ENCODE measurements at places on chromosomes 13 and 19. TPM values are rescaled to one million over a fixed set of nuclear protein-coding genes. Genes with fewer than 3 reads are reported as not detected.

- peak; percentile 37 for DNase-seq
Observed at GRCh38 chr19:17405250-17406045, at the start of gene BST2. Gene BST2 (minus strand): TSS chr19:17405630. CDS start chr19:17405575, 55 bp downstream.

EXOC3L2 gene
- 0.84 TPM for total RNA-seq

DNA sequence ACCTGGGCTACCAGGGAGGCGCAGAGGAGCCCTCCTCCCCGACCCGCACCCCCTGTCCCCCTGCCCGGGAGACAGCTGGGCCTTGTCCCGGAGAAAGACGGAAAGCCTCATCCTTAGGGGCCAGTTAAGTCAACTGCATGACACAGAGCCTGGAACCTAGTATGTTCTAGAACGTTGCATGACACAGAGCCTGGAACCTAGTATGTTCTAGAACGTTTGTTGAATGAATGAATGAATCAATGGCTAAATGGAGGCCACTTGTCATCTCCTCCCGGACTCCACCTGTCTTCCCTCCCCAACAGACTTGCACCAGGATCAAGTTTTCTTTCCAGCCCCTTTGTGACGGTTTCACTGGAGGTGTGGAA is 706 bp downstream of the SERP2 start:
- DNase-seq, result no peak

PLK5 gene
- not detected for total RNA-seq

- no peak for DNase-seq
Observed at GRCh38 chr13:74230984-74231501, 96.8 kb upstream of the KLF12 start.

SYT5 gene
- total RNA-seq, result not detected

ACER1 gene
- total RNA-seq, result not detected

- DNase-seq, result no peak
Observed at GRCh38 chr13:39877134-39877533, 221.7 kb downstream of the COG6 start.

GRCh38 chr13:96797136-96797535 is 197.1 kb downstream of the OXGR1 start:
- DNase-seq, result no peak

SLC17A7 gene
- total RNA-seq, result 1.7 TPM

GRCh38 chr19:3458229-3459088 is 21.9 kb downstream of the SMIM24 start:
- DNase-seq, result no peak

DNA sequence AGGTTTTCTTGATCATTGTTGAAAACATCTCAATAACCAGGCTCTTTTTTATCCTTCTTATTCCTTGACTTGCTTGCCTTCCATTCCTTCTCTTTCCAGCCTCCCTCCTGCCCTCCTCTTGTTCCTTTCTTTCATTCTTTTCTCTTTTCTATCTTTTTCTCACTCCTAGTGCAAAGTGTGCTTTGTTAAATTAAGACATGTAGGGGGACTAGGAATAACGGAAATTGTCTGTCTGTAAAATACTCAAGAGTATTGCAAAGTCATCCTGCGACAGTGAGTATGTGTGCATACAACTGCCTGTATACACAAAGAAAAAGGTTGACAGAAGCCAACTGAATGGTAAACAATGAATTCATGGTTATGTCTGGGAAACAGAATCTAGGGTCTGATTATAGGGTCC is 70.1 kb downstream of the LRRC63 start:
- no peak for DNase-seq

ARHGAP33 gene
- 1.8 TPM for total RNA-seq

NDFIP2 gene
- 43.4 TPM for total RNA-seq

GRCh38 chr13:111559612-111560403 is 239.4 kb downstream of the TEX29 start:
- DNase-seq, result no peak

- no peak for DNase-seq
Observed at GRCh38 chr19:58083021-58083420, 15.0 kb downstream of the ZSCAN18 start.

UBE2L5 gene
- total RNA-seq, result not detected

PSG3 gene
- not detected for total RNA-seq

GRCh38 chr13:21033212-21033840 is 28.1 kb downstream of the LATS2 start:
- DNase-seq, result no peak

DNA sequence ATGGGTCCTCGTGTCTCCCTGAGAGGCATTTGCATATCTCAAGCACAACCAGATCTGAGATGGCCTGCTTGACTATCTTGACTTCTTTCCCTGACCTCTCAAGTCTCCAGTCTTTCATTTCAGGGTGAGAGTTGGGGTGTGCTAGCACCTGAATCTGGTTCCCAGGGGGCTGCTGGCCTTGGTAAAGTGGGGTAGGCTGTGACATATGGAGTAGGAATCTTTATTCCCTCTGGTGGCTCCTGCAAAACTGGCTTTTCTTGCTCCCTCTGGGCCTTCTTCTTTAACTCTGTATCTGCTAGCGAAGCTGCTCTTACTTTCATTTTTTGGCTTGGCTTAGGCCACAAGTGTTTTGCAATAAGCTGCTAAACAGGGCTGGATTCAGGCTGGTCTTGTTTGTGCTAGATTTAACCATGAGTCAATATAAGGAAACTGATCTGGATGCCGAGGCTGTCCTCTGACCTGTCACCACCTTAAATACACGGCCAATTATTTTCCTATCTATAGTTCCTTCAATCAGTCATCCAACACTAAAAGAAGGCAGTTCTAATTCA is 42.3 kb downstream of the ZNF493 start:
- DNase-seq, result no peak

STAP2 gene
- total RNA-seq, result 3.6 TPM

IL4I1 gene
- 0.13 TPM for total RNA-seq

CPAMD8 gene
- total RNA-seq, result not detected

ZNF547 gene
- 6.4 TPM for total RNA-seq

DNA sequence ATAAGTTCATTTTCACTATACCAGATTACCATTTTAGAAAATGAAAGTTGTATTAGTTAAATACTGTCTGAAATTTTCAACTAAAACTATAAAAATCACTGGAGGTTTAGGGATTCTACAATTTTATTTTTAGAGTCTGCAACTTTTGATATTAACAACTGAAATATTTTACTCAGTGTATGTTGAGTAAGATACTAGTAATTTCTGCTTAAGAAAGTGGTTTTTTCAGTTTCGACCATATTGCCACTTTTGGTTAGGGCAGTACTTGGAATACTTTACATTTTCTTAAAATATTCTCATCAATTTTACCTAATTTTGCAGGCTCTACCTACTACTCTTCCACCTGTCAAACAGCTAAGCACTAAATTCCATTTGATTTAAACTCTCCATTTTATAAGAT is 59.6 kb downstream of the KCNRG start:
- no peak for DNase-seq

GRCh38 chr13:111584870-111585269 is 264.4 kb downstream of the TEX29 start:
- DNase-seq, result no peak

DNA sequence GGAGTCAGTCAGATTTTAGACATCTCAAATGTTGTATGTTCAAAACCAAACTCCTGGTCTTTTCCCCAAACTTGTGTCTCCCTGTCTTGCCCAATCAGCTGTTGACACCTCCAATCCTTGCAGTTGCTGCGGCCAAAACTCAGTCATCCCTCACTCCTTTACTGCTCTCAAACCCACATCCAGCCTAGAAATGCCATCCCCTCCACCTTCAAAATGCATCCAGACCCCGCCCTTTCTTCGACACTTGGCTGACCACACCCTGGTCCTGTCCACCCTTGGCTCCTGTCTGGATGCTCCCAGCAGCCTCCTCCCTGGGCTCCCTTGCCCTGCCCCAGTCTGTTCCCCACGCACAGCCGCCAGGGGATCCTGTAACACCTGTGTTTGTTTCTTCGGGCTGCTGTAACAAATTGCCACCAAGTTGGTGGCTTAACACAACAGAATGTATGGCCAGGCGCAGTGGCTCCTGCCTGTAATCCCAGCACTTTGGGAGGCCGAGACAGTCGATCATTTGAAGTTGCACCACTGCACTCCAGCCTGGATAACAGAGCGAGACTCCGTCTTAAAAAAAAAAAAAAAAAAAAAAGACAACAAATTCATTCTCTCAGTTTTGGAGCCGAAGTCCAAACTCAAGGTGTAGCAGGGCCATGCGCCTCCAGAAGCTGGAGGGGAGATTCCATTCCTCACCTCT is 11.7 kb downstream of the PLD3 start:
- DNase-seq, result no peak

LGALS7 gene
- not detected for total RNA-seq

DNA sequence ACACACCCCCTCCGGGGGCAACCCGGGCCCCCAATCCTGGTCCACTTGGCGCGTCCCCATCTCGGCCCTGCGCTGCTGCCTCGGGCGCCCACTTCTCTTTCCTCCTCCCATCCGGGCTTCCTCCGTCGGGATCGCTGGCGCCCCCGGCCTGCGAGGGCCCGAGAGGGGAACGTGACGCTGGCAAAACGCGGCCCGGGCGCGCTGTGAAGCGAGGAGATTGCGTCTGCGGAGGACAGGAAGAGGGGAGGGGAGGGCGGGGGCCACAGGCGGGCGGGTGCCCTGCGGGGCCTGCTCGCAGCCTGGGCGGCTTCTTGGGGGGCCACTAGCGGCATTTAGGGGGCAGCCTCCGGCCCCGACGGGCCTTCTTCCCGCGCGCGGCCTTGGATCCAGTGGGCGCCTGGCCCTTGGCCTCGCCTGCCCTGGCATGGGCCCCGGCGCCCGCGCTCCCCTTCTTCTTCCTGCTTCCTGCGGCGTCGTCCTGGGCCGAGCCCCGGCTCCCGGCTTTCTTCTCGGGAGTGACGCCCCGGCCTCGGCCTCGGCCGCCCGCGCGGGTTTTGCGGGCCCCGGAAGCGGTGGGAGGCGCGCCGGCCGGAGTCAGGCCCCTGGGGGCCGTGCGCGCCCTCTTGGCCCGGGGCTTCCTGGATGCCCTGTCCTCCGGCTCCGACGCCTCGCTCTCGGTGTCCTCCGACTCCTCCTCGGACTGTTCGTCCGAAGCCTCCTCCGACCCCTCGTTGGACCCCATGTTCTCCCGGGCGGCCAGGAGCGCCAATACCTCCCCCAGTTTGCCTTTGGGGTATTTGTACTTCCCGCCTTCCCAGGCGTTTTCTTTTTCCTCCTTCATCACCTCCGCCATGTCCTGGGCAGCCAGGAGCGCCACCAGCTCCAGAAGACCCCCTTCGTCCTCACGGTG is 2.2 kb downstream of the PNMA8B start:
- DNase-seq, result no peak

GRCh38 chr19:8478598-8478997 is 23.8 kb downstream of the PRAM1 start:
- no peak for DNase-seq

CERS4 gene
- total RNA-seq, result 0.27 TPM

IGLON5 gene
- total RNA-seq, result not detected

DNA sequence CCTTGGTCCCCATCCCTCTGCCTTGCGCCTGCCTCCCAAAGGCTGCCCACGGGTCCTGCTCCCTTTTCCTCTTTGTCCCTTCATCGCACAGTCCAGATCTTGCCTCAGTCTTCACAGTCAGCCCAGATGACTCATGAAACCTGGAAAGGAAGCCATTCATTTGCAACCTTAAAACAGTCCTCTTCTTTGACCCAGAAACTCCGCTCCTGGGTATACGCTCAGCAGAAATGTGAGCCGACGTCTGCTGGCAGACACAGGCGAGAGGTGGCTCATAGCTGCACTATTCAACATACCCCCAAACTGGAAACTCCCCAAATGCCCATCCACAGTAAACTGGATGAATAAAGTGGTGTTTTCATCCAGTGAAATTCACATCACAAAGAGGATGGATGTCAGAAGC is 13.6 kb upstream of the PEPD start:
- DNase-seq, result peak; percentile 53

- peak; percentile 60 for DNase-seq
Observed at GRCh38 chr13:50731400-50731799, 112.1 kb downstream of the DLEU7 start.

- DNase-seq, result peak; percentile 82
Observed at GRCh38 chr19:1853295-1854038, 5.2 kb upstream of the REXO1 start.

DNA sequence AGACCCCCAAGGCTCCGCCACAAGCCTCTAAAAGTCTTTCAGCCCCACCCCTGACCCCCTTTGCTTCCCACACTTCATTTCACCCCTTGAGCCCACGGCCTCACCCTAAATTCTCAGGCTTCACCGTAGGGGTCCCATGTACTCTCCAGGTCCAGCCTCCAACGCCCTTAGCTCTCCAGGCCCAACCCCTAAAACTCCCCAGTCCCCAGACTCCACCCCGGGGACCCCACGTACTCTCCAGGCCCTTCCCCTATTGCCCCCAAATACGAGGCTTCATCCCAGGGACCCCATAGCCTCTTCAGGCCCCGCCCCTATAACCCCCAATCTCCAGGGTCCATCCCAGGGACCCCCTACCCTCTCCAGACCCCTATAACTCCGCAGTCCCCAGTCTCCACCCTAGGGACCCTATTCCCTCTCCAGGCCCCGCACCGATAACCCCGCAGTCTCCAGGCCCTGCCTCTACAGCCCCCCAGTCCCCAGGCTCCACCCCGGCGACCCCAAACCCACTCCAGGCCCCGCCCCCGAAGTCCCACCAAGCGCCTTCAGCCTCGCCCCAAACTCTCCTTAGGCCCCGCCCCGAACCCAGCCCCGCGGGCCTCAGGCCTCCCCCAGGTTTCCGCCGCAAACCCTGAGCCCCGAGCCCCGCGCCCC is 619 bp downstream of the MED16 start:
- DNase-seq, result no peak

DNA sequence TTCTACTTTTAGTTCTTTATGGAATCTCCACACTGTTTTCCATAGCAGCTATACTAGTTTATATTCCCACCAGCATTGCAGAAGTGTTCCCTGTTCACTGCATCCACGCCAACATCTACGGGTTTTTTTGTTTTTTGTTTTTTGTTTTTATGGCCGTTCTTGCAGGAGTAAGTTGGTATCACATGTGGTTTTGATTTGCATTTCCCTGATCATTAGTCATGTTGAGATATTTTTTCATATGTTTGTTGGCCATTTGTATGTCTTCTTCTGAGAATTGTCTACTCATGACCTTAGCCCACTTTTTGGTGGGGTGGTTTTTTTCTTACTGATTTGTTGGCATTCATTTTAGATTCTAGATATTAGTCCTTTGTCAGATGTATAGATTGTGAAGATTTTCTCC is 89.7 kb downstream of the FRY start:
- DNase-seq, result no peak

WDR62 gene
- total RNA-seq, result 20.2 TPM

OCEL1 gene
- 8.1 TPM for total RNA-seq

DNA sequence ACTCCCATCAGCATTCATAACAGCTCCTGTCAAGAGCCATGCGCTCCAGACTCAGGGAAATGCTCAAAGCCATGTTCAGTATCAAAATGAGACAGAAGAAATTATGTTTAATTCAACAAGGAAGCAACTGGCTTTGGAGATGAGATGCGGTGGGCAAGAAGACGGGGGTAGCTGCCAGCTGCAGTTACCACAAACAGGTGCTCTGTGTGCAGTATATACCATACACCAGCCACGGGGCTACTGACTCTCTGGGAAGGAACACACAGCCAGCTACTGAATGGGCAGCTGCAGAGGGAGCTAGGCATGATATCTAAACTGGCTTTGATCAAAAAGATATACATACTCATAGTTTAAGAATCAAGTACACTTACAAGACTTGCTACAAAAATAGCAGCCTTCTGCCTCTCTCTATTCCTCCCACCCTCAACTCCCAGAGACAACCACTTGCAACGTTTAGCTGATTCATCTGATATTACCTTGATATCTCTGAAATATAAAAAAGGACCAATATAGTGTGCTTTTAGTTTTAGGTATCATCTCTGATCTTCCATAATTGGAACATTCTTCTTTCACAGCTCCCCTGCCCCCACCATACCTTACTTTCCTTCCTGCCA is 593.0 kb downstream of the UQCRFS1 start:
- DNase-seq, result no peak

GRCh38 chr19:752652-753517 is 2.0 kb downstream of the MISP start:
- peak; percentile 72 for DNase-seq

RFPL4AL1 gene
- total RNA-seq, result not detected

- DNase-seq, result peak; percentile 37
Observed at GRCh38 chr13:101985321-101985720, 416.5 kb downstream of the FGF14 start.
